ENCODE measurements at places on chromosomes 13 and 19.

- no peak for DNase-seq
Observed at GRCh38 chr13:108176685-108177274, 38.6 kb downstream of the LIG4 start.

- no peak for DNase-seq
Observed at GRCh38 chr13:27047081-27047480, 124.5 kb downstream of the USP12 start.

DNA sequence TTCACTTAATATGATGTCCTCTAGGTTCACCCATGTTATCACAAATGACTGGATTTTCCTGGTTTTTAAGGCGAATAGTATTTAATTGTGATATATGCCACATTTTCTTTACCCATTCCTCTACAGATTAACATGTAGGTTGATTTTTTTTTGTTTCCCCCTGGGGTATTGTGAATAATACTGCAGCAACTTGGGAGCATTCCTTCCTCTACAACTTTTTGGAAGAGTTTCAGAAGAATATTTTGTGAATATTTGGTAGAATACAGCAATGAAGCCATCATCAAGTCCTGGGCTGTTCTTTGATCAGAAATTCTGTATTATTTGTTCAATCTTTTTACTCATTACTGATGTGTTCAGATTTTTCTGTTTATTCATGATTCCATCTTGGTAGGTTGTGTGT is 5.6 kb upstream of the ZNF331 start:
- no peak for DNase-seq

- no peak for DNase-seq
Observed at GRCh38 chr19:7515110-7515644, 726 bp upstream of the ZNF358 start.

- DNase-seq = no peak
Observed at GRCh38 chr13:111066544-111066943, 48.6 kb upstream of the ARHGEF7 start.

- DNase-seq = no peak
Observed at GRCh38 chr13:42056583-42056982, 8.1 kb downstream of the DGKH start.

DNA sequence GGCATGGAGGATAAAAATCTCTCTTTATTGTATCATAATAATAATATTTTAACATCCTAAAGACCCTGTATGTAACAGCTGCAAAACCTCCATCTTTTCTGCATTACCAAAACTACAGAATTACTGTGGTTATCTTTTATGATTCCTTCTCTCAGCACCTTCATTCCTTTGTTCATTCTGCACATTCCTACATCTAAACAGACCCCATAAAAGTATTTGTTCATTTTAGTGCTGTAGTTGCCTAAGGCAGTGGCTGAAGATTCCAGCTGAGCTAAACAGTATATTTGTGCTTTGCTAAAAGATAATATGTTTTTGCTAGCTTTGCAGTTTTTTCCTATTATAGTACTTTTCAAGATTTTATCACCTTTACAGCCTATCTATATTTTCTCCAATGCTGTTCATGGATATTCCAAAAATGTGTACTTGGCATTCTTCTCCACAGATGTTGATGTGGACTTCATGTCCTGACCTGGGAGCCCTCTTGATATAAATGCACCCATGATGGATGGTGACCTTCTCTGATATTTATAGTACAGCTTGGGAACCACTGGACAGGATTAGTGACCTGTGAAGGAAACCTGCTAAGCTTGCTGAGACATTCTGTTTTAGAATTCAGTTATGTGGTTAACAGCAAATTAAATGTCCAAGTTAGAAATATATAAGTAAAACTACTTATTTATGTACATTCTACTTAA is 2832.9 kb upstream of the PCDH20 start:
- no peak for DNase-seq

GRCh38 chr13:99391781-99392469 is 84.7 kb upstream of the GPR183 start:
- DNase-seq = peak; percentile 27

DNA sequence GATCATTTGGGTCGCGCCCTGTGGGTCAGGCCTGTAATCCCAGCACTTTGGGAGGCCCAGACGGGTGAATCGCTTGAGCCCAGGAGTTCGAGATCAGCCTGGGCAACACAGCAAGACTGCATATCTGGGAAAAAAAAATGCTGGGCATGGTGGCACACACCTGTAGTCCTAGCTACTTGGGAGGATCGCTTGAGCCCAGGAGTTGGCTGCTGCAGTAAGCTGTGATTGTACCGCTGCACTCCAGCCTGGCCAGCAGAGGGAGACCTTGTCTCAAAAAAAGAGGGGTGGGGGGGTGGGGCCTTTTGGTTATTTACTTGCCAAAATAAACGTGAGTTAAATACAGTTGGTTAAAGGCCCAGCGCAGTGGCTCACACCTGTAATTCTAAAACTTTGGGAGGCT is 9.8 kb upstream of the ZNF544 start:
- no peak for DNase-seq

DNA sequence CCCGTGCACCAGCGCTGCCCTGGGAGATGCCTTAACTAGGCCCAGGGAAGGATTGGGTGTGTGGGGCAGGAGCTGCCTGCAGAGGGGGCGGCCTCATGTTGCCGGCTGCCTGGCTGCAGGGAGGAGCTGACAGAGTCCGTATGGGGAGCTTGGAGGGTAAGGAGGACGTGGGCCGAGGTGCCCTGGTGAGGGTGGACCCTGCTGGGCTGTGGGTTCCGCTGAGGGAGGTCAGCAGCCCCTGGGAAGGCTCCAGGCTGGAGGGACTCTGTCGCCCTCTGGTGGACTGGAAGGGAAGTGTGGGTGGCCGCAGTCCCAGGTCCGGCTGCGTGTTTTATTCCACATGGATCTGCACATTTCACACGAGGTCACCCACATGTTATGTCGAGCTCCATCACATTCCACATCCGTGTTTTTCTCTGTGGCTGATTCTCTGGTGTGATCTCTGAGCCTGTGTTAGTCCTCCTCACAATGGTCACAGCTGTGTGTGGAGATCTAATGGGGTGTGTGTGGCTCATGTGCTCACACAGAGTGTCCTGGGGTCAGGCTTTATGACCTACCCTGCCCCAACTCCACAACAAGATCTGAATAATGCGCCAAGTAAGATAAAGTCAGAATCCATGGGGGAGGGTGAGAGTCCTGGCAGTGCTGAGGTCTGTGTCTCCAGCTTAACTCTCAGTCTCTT is 1.8 kb upstream of the CEACAM8 start:
- DNase-seq = peak; percentile 54

DNA sequence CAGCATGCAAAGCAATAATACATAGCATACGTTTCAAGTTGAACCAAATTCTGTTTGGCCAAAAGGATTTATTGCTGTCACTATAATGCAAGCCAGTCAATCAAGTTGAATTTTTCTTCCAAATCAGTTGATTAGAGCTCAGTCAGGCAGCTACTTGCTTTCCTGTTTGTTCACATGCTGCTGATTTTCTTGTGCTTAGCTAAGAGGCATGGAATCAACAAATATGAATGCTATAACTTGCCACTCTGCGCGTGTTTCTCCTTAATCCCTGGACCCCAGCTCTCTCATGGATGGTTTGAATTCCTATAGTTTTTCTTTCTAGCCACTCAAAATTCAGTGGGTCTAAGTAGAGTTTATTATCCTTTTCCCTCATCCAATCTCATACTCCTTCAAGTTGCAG is 311.3 kb downstream of the KLF5 start:
- no peak for DNase-seq

GRCh38 chr13:22298530-22298929 is 627.7 kb downstream of the FGF9 start:
- no peak for DNase-seq

GRCh38 chr13:78499802-78500201 is 103.5 kb downstream of the POU4F1 start:
- DNase-seq = no peak

DNA sequence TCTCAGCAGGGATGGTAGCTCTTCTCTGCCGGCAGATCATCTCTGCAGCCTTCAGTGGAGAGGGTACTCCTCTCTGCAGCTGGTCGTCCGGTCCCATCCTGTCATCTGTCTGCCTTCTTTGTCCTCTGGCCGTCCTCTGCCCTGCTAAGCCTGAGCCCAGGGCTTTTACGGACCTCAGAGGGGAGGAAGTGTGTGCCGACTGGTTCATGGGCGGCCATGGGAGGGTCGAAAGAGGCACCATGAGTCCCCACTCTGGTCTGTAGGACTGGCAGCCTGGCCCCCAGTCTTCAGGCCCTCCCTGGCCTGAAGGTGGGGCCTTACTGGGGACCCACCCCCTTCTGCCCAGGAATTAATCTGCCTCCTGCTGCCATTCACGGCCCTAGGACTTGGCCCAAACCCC is 4.0 kb downstream of the ZNF554 start:
- no peak for DNase-seq

DNA sequence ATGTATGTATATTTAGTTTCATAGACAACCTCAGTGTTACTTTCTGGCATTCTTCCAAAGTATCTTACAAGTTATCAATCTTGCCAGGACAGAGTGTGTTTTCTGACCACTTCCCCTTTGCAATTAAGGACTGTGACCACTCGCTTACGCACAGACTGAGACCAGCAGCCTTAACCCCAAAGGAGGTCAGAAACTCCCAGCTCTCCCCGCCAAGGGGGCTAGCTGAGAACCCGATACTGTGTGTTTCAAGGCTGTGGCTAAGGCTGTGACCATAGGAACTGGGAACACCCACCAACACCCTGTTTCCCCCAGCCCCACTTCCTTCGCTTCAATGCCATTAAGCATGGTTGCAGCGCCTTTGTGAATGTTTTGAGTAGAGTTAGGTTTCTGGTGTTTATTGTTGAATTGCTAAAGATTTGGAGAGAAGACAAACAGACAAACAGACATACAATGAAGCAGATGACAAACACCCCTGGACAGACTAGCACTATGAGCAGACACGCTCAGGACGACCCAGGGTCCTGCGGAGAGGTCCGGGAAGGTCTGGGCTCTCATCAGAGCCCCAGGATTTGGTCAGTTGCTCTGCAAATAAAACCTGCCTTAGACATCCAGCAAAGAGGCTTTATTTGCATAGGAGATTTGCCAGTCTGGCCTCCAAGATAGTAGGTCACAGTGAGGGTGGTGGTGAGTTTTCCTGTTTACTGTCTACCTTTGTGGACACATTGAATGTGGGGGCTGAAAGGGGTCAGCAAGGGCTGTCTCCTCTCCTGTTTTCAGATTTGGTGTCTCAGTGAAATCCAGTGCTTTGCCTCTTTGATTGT is 25.0 kb upstream of the TNFSF11 start:
- no peak for DNase-seq

GRCh38 chr13:110350509-110350908 is 43.4 kb downstream of the COL4A2 start:
- DNase-seq = no peak

DNA sequence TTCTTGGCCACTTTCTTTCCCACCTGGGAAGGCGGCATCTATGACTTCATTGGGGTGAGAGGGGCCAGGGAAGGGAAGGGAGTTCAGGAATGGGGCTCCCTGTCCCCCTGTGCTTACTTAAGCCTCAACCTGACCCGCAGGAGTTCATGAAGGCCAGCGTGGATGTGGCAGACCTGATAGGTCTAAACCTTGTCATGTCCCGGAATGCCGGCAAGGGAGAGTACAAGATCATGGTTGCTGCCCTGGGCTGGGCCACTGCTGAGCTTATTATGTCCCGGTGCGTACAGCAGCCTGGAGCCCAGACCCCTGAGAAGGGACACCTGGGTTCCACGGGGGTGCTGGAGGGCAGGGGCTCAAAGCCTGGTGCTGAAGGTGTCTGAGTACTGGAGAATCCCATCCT is 1.1 kb downstream of the TMEM147 start:
- no peak for DNase-seq

DNA sequence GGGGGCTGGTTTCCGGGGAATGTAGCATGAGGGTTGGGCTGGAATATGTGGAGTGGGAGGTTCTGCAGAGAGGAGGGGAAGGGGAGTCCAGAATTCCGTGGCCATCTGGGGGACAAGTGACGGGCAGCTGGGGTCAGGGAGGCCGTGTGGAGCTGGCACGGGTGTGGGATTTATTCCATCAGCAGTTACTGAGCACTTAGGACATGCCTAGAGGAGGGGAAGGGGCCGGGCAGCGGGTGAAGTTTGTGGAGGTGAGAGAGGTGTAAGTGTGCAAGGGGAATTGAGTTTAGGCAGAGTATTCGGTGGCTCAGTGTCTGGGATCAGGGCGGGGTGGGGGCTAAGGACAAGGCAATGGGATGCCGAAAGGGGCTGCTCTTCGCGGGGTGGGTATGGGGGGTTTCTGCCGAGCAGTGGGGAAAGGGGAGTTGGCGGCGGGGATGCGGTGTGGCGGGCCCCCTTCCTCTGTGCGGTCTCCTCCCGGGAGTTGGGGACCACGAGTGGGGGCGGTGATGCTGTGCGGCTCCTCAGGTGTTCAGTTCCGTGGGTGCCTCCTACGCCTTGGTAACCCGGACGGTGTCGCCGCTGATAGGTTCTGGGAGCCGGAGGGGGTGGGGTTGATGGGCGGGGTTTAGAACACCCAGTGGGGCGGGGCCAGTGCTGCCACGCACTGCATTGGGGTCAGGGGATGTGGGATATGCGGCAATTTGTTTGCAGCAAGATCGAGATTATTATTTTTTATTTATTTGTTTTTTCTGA is 5.4 kb downstream of the CCDC61 start:
- DNase-seq = no peak

DNA sequence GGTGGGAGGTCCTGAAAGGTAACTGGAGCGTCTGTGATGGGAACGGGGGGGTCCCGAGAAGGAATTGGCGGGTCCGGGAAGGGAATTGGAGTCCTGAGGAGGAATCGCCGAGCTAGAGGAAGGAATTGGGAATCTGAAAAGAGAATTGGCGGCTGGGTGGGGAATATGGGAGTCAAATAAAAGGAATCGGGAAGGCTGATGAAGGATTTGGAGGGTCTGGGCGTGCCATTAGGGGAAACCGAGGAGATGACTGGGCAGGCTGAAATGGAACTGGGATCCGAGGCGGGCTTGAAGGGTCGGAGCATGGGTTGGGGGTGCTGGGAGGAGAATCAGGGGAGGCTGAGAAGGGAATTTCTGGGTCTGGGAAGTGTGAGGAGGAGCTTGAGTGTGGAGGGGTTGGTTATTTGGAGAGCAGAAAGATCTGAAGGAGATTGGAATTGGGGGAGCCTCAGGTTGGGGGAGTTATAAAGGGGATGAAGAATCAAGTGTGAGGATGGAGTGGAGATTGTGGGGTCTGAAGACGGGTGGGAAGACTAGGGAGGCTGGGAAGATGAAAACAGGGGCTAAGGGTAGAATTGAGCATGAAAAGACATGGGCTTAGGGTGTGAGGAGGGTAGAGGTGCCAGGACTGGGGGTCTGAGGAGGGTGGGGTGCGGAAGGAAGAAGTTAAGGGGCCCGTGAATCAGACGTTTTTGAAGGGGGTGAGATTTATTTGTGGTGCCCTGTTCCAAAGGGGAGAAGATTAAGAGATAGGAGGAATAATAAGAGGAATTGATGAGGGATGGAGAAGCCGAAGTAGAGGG is 718 bp downstream of the ACTN4 start:
- DNase-seq = no peak

GRCh38 chr13:112859817-112860190 is 109.2 kb upstream of the MCF2L start:
- no peak for DNase-seq

GRCh38 chr19:6056801-6057650 is 53.3 kb downstream of the RFX2 start:
- DNase-seq = peak; percentile 71

Data from right forelimb (tissue), 1 donor.